ENCODE measurements at places on chromosomes 4 and X.

DNA sequence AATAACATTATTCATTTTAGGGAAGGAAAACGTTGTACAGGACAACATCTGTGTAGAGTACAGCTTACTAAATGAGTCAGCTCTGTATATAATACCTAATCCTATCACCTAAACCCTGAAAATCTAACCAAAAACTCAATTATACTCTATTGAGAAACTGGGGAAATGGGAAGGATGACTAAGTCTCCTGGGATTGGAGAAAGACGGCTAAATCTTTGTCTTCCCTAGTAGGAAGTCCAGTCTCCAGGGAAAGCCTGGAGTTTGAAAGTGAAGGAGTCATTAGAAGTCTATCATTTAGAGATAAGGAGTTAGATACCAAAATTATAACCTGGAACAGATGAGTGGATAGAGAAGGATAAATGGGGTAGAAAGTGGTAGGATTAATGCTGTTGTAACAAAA, 286.5 kb downstream of the STK32B start:
- DNase-seq = no peak

DNA sequence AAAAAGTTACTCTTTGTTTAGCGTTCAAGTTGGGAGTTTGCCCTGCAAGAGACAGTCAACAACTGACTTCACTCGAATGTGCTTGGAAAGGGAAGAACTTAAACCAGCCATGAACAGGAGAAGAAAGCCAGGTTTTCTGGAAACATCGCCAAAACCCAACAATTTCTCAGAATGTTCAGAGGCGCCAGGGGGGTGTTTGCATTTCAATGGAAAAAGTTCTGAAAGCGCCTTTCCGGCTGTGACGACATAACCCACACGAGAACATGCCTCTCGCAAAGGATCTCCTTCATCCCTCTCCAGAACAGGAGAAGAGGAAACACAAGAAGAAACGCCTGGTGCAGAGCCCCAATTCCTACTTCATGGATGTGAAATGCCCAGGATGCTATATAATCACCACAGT, 78.1 kb upstream of the ADGRA3 start:
- no peak for DNase-seq

DNA sequence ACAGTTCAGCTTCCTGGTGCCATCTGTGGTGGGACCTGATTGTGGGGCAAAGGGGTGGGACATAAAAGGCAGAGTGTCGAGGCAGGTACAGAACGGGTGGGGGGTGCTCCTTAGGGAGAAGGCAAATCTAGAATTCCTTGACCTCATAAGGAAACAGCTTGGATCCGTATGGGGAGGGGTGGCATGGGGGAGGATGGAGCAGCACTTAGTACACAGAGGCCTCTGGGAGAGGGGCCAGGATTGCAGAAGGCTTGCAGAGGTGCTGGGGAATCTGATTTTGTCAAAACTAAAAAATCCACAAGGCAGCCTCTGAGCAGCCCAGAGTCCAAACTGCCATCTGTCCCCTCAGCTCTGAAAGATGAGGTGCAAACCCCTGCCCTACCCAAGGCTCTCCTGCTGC, 2.3 kb upstream of the EMD start:
- no peak for DNase-seq

GRCh38 chrX:102711872-102712215, 404 bp upstream of the GPRASP2 start:
- DNase-seq = no peak

DNA sequence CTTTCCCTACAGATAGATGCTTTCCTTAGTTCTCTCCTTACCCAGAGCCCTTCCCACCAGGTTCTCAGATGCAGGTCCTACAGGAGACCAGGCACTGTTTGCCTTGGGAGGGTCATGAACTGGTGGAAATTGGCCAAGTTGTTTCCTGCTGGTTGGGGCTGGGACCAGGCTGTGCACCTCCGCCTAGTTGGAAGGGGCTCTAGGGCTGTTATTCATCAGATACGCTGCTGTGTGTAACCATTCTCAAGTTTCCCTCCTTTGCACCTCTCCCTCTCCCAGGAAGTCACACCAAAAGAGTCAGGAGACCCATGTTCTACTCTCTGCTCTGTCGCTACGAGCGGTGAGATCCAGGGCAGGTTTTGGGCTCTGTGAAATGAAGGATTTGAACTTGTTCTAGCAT, 11.9 kb upstream of the VSIG1 start:
- DNase-seq = no peak
